ENCODE measurements at places on chromosomes 5 and 9. TPM values are rescaled to one million over a fixed set of nuclear protein-coding genes. Genes with fewer than 3 reads are reported as not detected.

- DNase-seq, result no peak
Observed at GRCh38 chr5:8461543-8461942, 592.6 kb downstream of the MTRR start.

DNA sequence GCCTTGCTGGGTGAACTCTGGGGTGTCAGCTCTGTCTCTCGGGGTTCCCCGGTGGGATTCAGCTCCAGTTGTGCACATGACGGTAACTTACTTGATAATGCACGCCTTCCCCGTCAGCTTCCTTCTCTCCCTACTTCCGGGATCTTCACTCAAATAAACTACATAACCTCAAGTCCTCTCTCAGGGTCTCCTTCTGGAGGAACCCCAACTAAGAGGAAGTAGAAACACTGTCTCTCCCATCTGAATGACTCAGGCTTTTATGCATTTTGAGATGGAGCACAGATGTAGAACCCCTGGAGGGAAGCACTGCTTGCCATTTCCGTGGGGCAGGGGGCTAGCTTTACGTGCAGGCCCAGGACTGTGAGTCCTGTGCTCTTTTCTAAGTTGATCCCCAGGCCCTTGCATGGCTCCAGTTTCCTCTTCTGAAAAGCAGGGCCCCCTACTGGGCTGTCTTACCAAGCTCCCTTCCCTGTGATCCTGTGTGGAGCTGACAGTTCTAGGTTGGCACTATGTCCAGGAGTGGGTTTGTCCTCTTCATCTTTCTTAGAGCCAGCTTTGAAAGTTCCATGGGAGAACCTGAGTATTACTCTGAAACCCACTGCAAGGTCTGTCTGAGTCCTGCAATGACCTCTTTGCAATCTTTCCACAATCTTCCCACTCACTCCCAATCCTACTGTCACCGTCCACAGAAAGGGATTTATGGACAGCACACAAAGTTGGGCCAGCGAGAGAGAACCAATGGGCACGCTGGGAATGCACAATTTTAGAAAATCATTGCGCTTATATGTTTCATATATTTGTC lies 17.7 kb downstream of the S1PR3 start:
- DNase-seq, result no peak

DNA sequence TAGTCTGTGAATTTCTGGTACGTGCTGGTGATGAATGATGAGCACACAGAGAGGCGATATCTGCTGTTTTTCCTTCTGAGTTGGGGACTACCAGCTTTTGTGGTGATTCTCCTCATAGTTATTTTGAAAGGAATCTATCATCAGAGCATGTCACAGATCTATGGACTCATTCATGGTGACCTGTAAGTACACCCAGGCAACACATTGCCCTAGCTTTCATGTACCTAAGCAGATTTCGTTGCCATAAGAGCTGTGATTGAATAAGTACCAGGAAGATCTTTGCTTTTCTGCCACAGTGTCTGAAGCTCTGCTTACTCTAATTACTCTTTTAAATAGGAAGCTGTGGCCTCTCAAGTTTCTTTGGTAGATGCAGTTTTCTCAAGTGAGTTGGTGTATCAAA lies 397.8 kb downstream of the ARRDC3 start:
- DNase-seq, result no peak

SHC3 gene
- total RNA-seq, result 7.1 TPM

FBXL7 gene
- total RNA-seq, result 17.8 TPM

DNA sequence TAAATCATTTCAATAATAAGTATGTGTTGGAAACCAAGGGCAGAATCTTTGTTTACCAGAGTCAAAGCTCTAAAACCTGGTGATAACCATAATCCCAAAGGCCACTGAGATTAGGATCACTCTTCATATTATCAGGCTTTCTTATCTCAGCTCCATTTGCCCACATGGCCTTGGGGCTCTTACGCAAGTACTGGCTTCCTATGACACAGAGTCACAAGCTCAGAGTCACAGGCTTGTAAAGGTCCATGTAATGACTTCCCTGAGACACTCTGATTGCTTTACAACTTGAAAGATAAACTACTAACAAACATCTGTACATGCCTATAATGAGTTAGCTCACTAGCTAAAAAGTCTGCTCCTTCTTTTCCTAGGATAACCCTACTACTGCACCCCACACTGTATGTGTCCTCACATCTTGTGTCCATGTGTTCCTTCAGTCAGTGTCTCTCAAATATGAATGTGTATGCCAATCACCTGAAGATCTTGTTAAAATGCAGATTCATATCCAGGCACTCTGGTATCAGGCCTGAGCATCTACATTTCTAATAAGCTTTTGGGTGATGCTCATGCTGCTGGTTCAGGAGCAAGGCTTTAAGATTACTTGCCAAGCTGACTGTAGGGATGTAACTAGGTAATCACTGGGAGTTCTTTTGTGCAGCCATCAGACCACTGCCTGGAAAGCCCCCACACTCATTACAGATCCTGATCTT lies 28.4 kb downstream of the SEMA6A start:
- no peak for DNase-seq

DNA sequence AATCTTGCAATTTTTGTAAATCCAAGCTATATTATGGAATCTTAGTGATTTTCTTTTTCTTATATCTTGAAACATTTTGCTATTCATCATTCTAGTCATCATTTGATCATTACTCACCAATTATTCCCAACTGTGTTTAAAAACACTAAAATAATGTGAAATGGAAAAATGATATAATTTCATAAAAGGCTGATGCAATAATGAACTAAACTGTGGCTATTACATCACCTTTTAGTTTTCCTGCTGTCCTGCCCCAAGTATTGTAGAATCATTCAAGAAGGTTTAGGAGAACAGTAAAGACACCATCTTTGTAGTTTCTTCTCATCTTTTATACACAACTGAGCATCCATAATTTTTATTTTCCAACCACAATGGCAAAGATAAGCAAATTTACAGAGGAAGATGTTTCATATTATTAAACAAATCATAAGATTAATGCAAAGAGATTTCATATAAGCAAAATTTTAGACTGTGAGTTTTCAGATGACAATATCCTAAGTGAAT lies 431.0 kb upstream of the SLC30A5 start:
- DNase-seq, result no peak

LOX gene
- 2.2 TPM for total RNA-seq

QRFP gene
- total RNA-seq, result not detected

- DNase-seq, result peak; percentile 44
Observed at GRCh38 chr5:126857472-126858410, 80.8 kb downstream of the LMNB1 start.

- DNase-seq, result no peak
Observed at GRCh38 chr9:35364817-35365585, 124.9 kb upstream of the RUSC2 start.

GRCh38 chr9:121262953-121263352 lies 5.0 kb upstream of the GSN start:
- DNase-seq, result no peak

HCN1 gene
- total RNA-seq, result 7.6 TPM

DNA sequence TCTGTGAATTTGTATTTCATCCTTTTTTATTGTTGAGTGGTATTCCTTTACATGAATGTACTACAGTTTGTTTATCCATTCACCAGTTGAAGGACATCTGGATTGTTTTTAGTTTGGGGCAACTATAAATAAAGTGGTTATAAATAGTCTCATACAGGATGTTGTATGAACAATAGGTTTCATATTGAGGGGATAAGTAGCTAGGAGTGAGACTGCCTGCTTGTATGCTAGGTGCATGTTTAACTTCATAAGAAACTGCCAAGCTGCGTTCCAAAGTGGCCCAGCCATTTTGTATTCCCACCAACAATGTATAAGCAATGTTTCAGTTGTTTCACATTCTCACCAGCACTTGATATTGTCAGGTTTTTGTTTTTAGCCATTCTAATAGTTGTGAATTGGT lies 21.5 kb downstream of the OTULINL start:
- no peak for DNase-seq

DNA sequence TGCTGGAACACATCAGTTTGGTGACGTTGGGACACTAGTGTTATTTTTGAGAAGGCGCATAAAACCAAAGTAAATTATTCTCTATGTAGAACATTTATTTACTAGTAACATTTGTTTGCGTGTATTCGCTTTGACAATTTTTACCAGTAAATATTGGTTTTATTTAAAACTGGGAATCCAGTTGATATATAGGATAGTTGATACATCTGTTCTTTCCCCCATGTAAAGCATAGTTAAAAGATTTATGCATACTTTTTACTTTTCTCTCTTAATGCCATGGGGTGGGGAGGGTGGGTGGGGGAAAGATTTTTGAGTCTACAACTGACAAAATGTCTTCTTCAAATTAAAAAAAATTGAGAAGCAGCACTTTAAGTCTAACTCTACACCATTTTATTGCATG lies at the start of gene IGIP:
TSS of gene IGIP (plus strand) at position 301 of the 400 bp plus-strand sequence. CDS start 2,540 bp downstream, outside the sequence.
- DNase-seq, result no peak

GRCh38 chr5:160929360-160929759 lies 77.3 kb upstream of the ATP10B start:
- DNase-seq, result no peak

TRIO gene
- 69.1 TPM for total RNA-seq

DNA sequence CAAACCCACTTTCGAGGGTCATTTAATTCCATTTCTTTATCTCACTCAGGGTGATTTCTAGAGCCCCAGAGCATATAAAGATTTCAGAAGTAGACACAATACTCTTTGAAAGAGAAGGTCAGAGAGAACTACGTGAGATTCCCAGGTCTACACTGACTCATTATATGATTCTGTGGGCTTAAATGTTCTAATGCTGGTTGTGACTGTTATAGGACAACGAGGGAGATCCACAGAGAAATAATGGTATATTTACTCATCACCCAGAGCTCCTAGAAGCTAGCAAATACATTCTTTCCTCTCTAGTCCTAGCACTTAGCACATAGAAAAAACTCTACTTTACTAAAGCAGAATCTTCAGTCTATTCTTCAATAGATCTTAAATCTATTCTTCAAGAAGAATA lies 39.4 kb upstream of the GRAMD2B start:
- DNase-seq, result no peak

FRMD3 gene
- 1.4 TPM for total RNA-seq

SERF1A gene
- total RNA-seq, result 17.2 TPM

DNA sequence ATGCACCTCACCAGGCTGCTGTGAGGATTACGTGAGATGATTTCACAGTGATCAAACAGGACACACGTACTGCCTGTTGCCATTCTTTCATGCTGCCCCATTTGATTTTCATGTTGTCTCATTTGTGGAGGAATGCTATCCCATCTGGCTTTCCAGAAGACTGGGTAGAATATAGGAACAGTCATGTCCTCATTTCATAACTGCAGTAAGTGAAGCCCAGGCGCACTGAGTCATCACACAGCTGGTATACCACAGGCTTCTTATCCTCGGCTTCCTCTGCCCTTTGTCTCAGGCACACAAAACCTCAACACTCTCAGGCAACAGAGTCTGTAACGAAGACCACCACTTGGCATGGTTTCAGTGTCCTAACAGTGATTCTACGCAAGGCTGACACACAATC lies 62.3 kb downstream of the LHFPL2 start:
- DNase-seq, result no peak

DNA sequence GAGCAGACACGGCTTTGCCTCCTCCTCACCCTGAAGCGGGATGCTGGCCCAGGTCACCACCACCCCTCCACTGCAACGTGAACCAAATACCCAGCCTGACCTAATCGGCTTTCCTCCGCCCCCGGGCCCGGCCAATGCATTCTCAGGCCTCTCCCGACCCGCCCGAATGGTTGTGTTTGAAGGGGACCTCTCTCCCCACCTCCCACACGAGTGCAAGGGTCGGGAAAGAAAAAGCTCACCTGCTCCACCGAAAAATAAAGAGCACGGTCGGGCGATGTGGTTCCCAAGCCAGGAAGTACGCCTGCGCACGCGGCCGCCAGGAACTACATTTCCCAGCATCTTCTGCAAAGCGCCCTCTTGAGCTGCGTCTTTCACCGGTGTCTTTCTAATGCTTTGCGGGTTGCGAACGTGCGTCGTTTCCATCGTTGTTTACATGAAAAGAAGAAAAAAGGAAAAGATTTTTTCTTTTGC lies at the start of gene ZNF883:
TSS of gene ZNF883 (minus strand) at position 282 of the 471 bp plus-strand sequence.
- DNase-seq, result peak; percentile 33

DNA sequence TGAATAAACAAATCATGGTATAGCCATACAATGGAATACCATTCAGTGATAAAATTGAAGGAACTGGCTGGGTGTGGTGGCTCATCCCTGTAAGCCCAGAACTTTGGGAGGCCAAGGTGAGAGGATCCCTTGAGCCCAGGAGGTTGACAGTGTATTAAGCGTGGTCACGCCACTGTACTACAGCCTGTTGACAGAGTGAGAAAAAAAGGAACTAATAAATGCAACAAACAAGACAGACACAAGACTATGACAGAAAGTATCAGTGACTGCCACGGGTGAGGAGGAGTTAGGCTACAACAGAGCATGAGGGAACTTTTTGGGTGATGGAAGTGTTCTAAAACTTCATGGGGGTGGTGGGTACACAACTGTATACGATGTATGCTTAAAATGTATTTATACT lies 2.2 kb downstream of the FNIP1 start:
- no peak for DNase-seq

SPINK6 gene
- not detected for total RNA-seq

TUSC1 gene
- total RNA-seq, result 4.3 TPM

PCAT7 gene
- 3.2 TPM for total RNA-seq

DNA sequence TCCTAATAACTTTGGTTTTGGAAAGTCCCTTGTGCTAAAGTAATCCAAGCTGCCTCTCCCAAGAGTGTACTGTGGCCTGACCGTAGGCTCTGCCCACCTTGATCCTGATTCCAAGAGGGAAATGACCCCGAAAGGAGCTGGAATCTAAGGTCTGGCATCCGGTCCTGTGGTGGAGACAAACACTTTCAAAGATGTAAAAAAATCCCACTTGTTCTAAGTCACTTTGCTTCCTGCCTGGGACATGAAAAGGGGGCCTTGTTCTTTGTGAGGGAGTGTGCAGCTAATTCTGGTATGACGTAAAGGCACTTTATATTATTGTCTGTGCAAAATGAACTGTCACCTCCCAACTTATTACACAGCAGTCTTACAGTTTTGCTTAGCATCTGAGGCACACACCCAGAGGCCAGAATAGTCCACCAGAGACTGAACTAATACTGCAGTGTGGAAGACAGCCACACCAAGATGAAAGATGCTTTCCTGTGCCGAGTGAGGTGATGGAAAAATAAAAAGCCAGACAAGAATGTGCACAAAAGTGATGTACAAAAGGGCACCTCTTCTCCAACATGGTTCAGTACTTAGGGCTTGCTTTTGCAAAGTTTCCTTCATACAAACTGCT lies 128.7 kb downstream of the SLC12A2 start:
- DNase-seq, result no peak

SNX18 gene
- total RNA-seq, result 17.3 TPM
